ENCODE measurements at places on chromosomes 7 and 10.

DNA sequence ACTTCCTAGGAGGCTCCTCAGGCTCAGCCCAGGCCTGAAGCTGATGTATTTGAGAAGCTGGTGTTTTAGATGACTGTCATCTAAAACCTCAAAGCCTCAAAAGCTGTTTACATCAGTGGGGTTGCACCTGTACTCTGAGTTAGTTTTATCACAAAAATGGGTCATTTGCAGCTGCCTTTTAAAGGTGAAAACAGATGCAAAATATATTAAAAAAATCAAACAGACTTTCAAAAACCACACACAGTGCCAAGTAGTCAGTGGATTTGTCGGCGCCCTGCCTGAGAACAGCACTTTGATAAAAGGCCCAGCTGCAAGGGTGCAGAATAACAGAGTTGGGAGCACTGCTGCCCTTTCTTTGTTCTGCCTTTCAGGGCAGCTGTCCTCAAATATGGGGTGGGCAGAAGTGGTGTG lies 103.0 kb downstream of the VOPP1 start:
- DNase-seq, result no peak

- no peak for DNase-seq
Observed at GRCh38 chr10:27944005-27944404, 54.9 kb downstream of the ODAD2 start.

- DNase-seq, result no peak
Observed at GRCh38 chr7:11612737-11613136, 219.3 kb downstream of the THSD7A start.

DNA sequence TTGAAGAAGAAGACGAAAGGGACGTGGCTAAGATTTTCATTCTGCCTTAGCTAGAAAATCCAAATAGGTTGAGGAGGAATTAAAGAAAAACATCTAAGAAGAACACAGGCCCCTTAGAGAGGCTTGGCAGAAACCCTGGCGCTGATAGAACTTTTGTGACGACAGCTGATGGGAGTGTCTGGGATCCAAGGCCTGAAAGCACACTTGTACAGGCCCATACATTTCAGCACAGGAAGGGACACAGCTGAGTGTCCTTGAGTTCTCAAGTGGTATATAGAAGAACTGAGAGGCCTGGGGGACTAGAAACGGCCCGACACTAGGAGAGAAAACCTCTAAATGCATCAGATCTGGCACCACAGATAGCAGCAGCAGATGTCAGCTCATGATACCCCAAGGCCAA lies 39.5 kb downstream of the PRPS1L1 start:
- no peak for DNase-seq

- peak; percentile 18 for DNase-seq
Observed at GRCh38 chr10:14585287-14586193, 189.2 kb downstream of the FAM107B start.

- DNase-seq, result no peak
Observed at GRCh38 chr10:71580926-71581325, 138.7 kb downstream of the C10orf105 start.

DNA sequence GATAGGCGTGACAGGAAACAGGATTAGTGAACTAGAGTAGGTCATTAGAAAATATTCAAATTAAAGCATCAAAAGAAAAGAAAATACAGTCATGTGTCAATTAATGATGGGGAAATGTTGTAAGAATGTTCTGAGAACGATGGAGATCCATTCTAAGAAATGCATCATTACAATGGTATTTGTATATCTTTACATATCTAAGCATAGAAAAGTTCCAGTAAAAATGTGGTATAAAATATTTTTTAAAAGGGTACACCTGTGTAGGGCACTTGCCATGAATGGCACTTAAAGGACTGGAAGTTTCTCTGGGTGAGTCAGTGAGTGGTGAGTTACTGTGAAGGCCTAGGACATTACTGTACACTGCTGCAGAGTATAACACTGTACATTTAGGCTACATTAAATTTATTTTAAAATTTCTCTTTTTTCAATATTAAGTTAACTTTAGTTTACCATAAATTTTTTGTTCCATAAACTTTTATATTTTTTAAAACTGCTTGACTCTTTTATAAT lies 282.5 kb downstream of the BMPER start:
- DNase-seq, result no peak

DNA sequence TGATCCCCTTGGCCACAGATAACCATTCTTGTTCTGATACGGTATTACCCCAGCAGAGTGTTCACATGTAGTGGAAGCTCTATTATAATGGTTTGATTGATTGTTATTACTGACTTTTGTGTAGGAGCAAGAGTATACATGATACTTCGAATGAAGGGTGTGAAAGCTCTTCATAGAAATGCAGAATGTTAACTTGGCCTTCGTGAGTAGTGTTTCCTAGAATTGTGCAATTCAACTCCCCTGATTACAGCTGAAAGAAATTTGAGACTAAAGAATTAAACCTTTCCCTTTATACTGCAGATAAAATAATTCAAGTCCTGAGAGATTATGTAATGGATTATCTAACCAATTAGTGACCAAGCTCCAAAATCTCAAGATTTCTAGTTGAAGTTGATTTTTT lies 38.2 kb downstream of the MKLN1 start:
- DNase-seq, result no peak

GRCh38 chr10:122504610-122504950 lies 43.2 kb downstream of the HTRA1 start:
- peak; percentile 28 for DNase-seq

DNA sequence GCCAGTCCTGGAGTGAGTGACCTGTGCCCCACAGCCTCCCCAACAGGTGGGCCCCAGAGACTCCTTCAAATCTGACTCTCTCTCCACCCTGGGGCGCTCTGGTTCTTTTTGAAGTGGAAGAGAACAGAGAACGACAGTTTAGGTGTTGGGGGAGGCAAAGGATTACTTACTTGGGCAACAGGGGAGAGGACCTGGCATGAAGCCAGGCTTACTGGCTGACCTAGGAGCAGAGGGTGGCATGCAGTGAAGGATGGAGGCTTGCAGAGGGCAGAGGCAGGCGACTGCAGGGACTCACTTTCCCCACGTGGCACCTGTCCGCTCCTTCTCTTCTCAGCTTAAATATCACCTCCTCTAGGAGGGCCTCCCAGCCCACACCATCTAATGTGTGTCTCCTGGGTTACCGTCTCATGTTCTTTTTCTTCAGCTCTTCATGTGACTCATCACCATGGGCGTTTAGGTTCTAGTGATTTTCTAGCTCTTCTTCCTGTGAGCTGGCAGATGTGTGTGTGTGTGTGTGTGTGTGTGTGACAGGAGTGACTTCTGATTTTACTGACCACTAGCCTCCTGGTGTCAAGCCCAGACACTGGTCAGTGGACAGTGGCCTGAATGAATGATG lies 15.5 kb downstream of the LZTS2 start:
- DNase-seq, result no peak

GRCh38 chr7:29605671-29606070 lies 42.0 kb downstream of the PRR15 start:
- DNase-seq, result no peak

GRCh38 chr7:67447297-67447696 lies 450.7 kb downstream of the TYW1 start:
- no peak for DNase-seq

DNA sequence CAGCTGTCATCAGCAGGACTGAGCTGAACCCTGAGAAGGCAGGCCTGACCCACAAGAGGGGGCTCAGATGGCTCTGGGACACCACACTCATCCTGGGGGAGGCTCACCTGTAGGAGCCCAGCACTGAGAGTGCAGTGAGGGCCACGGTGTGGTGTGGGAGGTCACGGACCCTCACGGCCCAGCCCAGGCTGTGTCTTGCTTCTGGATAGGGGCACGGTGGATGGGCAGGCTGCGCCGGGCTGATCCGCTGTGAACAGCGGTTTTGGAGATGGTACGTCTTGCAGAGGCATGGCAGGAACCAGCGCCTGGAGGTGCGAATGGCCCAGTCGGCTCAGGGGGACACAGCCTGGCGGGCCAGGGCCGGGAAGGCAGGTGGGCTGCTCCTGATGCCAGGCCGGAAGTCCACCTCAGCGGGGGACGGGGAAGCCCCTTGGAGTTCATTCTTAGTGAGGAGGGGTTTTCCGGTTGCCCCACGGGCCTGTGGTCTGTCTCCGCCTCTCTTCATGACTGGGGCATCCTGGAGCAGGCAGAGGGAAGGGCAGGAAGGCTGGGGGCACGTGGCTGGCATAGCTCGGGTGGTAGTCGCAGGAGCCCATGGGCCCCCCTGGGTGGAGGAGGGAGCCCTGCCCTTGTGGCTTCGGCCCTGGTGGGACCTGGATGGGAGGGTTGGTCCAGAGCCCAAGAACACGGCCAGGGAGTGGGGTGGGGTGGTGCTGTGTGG lies 112.5 kb downstream of the UNCX start:
- no peak for DNase-seq

GRCh38 chr7:149286811-149287400 lies 24.9 kb downstream of the ZNF783 start:
- DNase-seq, result no peak

- no peak for DNase-seq
Observed at GRCh38 chr10:59891936-59892335, 14.4 kb downstream of the CCDC6 start.

- no peak for DNase-seq
Observed at GRCh38 chr7:46626261-46626660, 705.2 kb upstream of the IGFBP3 start.

GRCh38 chr7:135964791-135965190 lies 12.4 kb downstream of the MTPN start:
- no peak for DNase-seq

DNA sequence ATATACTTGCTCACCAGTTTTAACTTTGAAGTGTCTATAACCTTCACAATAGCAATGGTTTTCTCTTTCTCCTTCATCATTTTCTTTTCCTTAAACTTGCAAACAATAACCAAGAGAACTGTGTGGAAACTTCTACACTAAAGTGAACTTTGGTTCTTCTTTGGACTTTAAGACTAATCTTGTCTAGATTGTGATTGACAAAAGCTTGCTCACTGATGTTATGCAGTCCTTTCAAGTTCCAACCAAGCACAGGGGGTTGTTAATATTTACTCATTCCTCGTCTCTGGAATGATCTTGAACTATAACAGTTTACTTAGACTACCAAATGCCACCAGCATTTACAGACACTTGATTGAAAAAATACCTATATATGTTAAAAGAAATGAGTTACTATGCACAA lies 62.4 kb downstream of the TFEC start:
- no peak for DNase-seq

- no peak for DNase-seq
Observed at GRCh38 chr7:155255071-155255470, 42.6 kb upstream of the INSIG1 start.

- no peak for DNase-seq
Observed at GRCh38 chr10:1083581-1083980, 27.4 kb downstream of the WDR37 start.

DNA sequence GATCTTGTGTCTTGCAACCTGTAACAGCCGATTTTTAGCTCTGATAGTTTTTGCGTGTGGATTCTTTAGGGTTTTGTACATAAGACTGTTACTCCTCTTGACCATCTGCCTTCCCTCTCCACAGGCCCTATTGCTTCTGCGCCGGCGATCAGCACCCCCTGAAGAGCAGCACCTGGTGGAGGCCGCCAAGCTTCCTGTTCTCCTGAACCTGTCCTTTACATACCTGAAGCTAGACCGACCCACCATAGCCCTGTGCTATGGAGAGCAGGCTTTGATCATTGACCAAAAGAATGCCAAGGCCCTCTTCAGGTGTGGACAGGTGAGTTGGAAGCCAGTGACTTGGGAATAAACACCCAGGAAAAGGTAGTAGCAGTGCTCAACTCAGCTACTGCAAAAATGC lies 12.6 kb downstream of the FKBP6 start:
- DNase-seq, result no peak

DNA sequence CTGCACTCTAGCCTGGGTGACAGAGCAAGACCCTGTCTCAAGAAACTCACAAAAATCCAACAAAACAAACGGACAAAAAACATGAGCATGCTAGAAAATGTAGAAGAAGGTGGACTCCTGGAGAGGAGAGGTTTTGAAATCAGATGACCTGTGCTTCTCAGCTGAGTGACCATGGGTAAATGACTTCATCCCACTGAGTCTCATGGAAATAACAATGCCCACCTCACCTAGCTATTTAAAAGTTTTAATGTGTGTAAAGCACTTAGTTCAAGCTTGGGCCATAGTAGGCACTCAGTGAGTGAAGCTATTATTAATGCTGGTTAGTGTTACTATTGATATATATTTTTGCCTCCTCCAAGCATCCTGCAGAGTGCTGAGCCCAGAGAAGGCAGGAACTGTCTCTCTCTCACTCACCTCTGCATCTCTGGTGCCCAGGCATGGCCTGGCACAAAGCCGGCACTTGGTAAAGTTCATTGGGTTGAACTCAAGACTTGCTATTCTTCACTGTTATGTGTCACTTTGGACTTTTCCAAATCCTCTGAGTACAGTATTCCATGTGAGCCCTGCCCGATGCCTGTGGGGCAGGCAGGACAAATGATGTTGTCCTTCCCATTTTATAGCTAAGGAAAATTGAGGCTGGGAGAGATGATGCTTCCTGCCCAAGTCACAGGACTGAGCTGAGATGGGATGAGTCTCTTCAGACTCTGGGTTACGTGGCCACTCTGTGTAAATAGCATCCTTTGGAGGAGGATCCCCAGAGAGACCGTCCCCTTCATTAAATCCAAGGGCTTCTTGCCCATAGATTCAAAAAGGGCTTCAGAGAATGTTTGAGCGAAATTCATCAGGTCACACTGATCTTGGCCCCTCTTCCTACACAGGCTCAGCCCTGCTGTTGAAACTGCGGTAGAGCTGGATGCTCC lies 81.4 kb upstream of the EMX2 start:
- DNase-seq, result no peak

- no peak for DNase-seq
Observed at GRCh38 chr10:123637326-123637880, 28.8 kb upstream of the GPR26 start.

DNA sequence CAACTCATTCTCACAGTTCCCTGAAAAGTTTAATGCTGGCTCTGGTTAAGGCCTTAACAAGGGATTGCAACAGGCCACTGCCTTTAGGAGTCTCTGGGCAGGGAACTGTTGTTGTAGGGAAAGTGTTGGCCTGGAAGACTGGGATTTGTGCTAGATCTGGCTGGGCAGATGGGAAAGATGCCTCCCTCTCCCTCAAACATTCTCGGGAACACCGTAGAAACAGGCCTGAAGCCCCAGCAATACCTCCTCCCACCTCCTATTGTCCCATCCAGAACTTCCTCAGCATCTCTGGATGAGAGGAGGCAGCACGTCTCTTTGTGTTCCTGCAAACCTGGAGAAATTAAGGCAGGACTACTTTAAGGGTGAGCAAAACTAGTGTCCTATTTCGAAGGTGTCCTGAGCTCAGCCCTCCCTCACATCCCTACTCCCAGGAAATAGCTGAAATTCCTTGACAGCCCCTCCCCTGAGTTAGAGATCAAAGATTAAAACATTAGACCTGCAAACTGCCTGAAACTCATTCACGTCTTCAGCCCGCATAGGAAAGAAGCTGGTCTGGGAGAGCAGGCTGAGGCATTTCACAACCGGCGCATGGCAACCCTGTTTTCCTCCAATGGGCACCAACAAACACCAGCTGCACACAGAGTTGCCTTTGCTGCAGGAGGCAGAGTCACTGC lies 10.9 kb upstream of the MAP3K8 start:
- no peak for DNase-seq

GRCh38 chr10:16644146-16644545 lies 122.5 kb upstream of the C1QL3 start:
- DNase-seq, result no peak

Data from RPMI8226 (cell line).